ENCODE measurements at places on chromosomes 3 and 15. TPM values are rescaled to one million over a fixed set of nuclear protein-coding genes. Genes with fewer than 3 reads are reported as not detected.

The GUCA1C gene
- total RNA-seq: not detected

The SPATA12 gene
- 1.9 TPM for total RNA-seq

The ATP6V1A gene
- 40.9 TPM for total RNA-seq

The CCDC12 gene
- 17.3 TPM for total RNA-seq

The RNU5B-1 gene
- total RNA-seq: not detected

DNA sequence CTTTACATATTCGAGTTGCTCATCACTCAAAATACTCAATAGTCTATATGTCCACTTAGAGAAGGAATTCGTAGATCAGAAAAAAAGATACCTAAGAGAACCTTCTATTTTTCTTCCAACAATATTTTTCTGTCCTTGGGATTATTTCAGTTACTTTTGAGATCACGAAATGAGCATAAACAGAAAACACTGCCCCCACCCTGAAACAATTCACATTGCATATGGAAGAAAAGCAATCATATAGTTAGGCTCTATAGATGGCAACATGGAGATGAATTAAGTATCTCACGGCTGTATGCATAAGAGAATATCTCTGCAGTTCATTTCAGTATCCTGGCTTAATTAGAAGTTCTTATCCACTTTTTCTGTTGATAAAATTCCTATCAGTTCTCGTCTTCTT is 391.1 kb downstream of the FGF12 start:
- DNase-seq: no peak

- no peak for DNase-seq
These were observed 82.1 kb downstream of the PCSK6 start for GRCh38 chr15:101407439-101407838.

DNA sequence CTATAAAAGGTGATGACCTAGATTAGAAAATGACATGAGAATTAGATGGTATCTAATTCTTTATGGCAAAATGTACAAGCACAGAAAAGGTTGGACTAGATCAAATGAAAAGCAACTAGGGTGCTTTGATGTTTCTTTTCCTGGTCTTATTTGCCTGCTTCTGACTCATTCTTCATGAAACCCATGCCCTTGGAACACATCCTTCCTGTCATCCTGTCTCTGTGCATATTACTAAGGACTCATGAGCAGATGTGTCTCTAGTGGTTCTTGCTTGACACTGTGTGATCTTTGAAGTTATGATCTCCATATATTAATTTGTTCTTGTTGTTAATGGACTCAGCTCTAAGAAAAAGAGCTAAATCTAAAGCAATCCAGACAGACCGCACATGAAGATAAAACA is 314.0 kb downstream of the ERC2 start:
- no peak for DNase-seq

DNA sequence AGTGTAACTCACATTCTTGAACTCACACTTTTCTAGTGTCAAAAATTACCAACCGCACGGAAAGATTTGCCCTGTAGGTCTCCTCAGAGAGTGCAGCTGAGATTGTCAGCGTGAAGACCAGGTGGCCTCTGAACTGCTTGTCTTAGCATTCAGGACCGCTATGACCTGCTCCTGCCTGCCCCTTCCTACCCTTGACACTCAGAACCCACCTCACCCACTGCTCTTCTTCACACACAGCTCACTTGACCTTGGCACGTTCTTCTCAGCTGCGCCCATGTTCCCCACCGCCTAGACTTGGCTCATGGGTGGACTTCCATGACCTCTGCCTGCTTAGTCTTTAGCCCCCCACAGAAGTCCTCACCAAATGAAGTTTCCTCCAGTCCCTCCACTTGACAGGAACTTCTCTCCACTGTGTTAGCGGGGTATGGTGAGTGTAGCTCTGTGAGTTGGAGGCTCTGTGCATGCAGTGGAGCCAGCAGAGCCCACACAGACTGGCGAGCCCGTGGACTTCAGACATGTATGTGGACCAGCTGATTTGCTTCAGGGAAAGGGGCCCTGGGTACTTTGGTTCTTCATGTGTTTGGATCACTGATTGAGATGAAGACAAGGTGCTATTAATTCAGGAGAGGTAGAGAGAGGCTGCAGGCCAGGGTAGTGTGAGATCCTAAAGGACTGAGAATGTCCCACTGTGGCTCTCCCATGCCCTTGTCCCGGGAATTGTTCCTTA is 221.3 kb downstream of the OPA1 start:
- no peak for DNase-seq

DNA sequence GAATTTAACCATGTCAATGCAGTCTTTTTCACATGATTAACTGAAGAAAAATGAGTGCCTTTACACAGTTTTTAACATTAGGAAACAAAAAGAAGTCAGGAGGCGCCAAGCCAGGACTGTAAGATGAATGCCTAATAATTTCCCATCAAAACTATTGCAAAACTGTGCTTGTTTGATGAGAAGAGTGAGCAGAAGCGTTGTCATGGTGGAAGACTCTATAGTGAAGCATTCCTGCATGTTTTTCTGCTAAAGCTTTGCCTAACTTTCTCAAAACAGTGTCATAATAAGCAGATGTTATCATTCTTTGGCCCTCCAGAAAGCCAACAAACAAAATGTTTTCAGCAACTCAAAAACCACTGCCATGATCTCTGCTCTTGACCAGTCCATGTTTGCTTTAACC is 156.8 kb upstream of the CDIN1 start:
- no peak for DNase-seq

- DNase-seq: no peak
These were observed 73.8 kb downstream of the AAGAB start for GRCh38 chr15:67180514-67181191.

- DNase-seq: no peak
These were observed 319.3 kb upstream of the CFAP20DC start for GRCh38 chr3:59368900-59369675.

DNA sequence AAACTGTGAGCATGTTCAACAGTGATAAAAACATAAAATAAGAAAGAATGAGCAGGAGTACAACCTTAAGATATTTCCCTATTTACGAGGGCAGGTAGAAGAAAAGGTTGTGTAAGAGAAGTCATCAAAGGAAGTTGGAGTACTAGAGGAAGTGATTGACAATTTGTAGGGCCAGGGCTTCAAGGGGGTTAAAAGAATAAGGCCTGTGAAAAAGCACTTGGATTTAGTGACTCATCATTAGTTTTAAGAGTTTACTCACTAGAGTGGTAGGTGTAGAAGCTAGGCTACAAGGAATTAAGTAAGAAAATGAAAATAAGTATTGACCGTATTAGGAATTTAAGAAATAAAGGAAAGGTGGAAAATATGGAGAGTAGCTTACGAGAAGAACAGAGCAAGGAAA is 23.6 kb downstream of the KCNMB3 start:
- no peak for DNase-seq

GRCh38 chr3:104514371-104514770 is 852.3 kb upstream of the ALCAM start:
- no peak for DNase-seq

GRCh38 chr15:70164910-70165715 is 67.4 kb upstream of the TLE3 start:
- no peak for DNase-seq

DNA sequence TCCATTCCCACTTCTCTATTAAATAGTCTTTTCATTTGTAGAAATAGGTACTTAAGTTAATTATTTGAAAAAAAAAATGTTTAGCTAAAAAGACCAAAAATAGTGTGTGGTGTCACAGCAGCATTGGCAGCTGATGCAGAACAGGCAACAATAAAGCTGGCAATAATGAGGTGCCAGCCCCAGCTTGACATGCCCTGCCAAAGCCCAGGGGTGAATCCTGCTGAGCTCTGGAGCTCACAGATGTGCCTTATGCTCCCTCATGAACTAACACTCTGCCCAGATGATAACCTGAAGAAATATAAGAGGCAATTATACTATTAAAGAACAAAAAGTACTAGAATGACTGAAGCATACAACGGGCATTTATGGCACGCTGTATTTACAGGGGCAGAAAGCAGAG is 63.8 kb downstream of the IGSF11 start:
- DNase-seq: no peak

- DNase-seq: no peak
These were observed 807 bp upstream of the INAFM2 start for GRCh38 chr15:40322531-40323238.

DNA sequence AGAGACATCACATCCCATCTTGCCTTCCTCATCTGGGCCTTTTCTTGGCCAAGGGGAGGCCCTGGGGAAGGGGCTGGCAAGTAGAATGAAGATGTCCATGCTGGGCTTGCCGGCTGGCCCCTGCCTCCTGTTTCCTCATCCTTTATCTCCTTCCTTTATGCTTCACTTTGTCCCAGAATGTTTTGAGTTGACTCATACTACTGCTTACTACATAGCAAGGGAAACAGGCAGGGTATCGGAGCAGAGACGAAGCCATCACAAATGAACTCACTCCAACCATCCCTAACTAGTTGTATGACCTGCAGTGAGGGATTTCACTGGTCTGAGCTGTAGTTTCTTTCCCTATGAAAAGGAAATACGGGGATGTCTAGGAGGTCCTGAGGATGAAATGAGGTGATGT is 66.0 kb downstream of the CHDH start:
- DNase-seq: no peak

DNA sequence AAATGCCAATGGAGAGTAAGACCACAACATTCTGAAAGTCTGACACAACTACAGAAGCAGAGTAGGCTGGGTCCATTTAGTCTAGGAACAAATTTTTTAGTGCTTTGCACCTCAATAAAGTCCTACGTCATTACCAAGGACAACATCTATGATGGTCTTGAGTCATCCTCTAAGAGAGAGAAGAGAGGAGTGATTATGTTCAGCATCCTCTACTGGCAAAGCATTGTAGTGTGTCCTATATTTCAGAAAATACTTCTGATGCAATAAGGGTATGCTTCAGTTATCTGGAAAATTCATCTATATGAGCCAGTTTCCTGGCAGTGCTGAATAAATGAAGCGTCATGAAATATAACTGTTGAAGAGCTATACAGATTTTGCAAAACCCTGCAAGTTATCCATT is 95.6 kb downstream of the P2RY1 start:
- no peak for DNase-seq

DNA sequence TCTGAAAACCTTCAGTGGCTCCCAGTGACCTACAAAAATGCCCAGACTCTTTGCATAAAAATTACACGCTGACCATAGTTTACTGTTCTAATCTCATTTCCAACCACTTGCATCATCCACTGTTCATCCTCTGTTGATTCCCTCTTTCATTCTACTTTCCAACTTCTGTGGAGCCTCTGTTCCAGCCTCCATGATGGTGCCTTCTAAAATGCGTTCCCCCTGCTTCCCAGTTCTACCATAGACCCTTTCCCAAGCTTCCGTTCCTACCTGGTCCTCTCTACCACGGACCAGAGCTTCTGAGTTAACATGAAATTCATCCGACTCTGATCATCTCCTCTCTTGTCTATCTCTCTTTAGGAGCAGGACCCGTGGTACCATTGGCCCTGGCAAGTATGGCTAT is 127.0 kb downstream of the THSD4 start:
- no peak for DNase-seq

- DNase-seq: peak; percentile 76
These were observed 16.8 kb upstream of the SRP14 start for GRCh38 chr15:40055576-40056293.

GRCh38 chr3:4448187-4448586 is 18.9 kb downstream of the SUMF1 start:
- no peak for DNase-seq

- no peak for DNase-seq
These were observed 13.3 kb upstream of the KIF23 start for GRCh38 chr15:69400850-69401249.

GRCh38 chr3:131561511-131561910 is 58.7 kb upstream of the MRPL3 start:
- peak; percentile 15 for DNase-seq

- DNase-seq: no peak
These were observed 30.8 kb downstream of the LAMP3 start for GRCh38 chr3:183131735-183132134.

DNA sequence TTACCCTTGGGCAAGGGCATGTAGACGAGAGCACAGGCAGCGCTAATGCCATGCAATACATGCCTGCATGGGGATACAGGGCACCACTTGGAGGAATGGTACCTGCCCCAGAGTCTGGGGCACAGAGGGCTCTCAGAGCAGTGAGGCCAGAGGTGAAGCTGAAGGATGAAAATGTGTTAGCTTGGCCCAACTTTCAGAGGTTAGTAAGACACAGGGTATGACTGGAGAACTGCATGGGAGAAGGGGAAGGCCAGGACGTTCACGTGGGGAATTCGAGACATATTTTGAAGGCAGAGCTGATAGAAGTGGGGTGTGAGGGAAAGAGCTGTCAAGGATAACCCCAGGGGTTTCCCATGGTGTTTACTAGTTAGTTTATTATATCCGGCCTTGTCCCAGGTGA is 19.6 kb downstream of the CSRNP1 start:
- DNase-seq: no peak

DNA sequence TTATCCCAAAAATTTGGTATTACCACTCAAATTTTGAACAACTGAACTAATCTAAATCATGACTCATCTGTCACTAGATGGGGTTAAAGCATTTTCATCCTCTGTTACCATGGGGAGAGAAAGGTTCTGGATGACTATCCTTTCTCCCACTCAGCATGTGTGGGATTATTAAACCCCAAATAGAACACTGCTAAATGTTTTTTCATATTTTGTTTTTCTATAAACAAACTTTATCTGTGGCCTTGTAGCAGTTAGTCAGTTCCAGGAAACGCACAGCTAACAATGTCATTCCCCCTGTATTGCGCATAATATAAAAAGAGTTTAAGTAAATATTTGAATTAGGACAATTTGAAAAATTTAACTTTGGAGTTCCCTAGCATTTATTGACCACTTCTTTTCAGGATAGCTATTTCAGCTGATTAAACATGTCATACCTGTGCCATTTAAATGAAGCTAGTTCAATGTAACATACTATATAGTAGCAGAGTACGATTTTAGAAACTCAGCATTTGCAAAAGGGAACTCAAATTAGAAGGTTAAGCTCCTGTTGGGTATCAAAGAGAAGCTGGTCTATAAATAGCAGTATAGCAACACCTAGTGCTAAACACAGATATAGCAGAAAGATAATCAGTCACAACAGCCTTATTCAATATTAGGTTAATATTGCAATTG is 9.2 kb upstream of the TMEM212 start:
- DNase-seq: peak; percentile 50

DNA sequence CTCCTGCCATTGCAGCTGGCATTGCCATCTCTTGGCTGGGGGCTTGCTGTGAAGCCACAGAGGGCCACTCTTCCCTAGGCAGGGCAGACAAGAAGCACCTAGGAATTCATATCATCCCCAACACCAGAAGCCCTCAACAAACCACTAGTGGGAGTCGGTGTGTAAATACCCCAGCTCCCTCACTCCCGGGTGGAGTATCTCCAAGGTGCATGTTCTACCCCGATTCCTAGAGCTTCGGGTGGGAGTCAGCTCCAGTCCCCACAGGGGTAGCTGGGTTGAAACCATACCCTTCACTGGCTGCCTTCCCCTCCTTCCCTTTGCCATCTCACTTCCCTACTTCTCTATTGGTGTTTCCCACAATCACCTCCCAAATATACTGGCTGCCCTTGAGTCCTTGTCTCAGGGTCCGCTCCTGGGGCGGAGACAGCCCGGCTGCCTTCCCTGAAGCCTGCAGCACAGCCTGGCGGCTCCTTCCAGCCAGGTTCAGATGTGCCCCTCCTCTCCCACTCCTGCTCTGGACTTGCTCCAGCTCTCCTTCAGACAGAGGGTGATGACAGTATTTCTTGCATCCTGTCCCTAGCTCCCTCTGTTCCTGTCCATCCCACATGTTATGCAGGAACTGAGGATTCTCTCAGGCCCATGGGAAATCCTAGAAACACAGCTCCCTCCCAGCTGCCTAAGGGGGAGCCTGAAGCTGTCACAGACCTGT is 33.3 kb downstream of the FAM3D start:
- no peak for DNase-seq

- DNase-seq: no peak
These were observed 312.9 kb downstream of the RBMS3 start for GRCh38 chr3:29593802-29594201.

Measured in umbilical cord (tissue), 2 donors.